ENCODE measurements at places on chromosomes 6 and 20. TPM values are rescaled to one million over a fixed set of nuclear protein-coding genes. Genes with fewer than 3 reads are reported as not detected.
A peak's percentile ranks its signal among the peaks of the same experiment; 100 is the strongest.

DNA sequence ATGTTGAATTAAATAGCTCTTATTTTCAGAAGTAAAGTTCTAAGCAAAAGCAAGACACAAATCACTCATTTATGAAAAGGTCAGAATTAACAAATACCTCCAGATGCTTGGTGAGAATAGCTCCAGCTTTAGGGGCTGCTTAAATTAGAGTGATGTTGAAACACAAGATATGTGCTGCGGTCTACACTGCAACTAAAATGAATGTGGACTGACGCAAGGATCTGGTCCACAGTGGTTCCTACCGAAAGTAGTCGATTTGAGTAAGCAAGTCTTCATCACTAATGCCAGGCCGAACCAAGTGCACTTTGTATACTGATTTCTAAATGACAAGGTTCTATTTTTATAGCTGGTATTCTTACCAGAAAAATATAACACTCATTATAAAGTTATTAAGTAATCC lies 96.3 kb downstream of the PRDM1 start:
- DNase-seq = no peak

DNA sequence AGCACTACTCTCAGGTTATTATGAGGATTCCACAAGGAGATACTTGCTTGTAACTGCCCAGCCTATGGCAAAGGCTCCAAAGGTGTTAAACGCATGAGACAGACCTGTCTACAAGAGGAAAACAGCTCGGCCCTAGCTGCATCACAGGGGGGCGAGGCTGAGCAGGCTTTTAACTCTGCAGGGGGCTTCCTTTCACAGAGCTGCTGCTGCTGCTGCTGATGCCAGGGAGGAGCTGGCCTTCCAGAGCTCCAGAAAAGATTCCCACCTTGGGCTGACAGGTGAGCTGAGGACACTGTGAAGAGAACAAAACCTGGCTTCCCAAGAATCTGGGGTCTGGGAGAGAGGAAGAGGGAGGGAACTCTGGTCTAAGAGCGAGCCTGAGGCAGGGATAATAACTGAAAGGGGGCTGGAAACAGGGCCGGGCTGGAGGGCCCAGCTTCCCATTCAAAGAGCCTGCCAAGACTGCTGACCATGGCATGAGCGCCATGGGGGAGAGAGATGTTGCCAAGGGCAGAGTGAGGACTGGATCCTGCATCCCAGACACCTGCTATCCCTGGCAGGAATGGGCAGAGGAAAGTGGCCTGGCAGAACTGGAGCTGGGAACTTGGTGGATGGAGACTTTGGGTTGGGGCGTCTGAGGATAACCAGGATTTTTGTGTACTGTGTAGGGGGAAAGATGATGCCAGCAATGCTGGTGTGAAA lies 211.1 kb upstream of the LRFN2 start:
- no peak for DNase-seq

- DNase-seq = peak; percentile 60
Measured at GRCh38 chr6:99241905-99242534, 107.5 kb downstream of the FAXC start.

DNA sequence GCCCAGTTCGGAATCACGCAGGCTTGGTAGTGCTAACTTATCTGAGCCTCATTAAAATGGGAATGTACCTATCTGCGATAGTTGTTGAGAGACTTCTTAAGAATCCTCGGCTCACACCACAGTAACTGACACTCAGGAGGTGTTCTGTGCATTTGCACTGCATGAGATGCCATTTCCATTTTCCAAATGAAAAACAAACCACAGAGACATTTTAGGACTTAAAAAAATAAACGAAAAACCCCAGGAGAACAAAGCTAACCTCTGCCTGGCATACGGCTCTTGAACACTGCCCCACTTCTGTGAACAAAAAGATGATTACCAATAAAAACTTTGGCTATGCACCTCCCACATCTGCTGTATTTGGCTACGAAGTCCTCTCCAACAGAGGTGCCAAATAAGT lies 37.6 kb downstream of the BEND3 start:
- no peak for DNase-seq

GRCh38 chr6:142913511-142914047 lies 31.4 kb downstream of the HIVEP2 start:
- no peak for DNase-seq

DNA sequence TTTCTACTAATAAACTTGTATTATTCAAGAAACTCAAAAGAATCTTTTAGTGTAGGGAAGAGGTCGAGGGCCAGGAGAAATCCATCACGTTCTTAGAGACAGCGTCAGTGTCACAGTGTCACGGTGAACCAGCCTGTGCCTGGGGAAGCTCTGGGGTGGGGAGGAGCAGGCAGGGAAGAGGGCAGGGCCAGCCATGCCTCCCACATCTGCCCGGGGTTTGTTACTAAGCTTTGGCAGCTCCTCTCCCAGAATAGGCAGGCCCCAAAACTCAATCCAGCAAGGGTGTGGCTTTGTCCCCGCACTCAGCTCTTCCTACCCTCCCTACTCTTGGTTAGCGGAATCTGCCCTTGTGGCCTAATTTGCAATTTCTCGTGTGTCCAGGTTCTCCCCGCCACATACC lies 72.9 kb downstream of the TCP11 start:
- no peak for DNase-seq

GRCh38 chr6:41638002-41638934 lies at the start of gene MDFI:
Gene MDFI (plus strand): TSS chr6:41638468. CDS start chr6:41638750, 282 bp downstream.
- DNase-seq = peak; percentile 97

DNA sequence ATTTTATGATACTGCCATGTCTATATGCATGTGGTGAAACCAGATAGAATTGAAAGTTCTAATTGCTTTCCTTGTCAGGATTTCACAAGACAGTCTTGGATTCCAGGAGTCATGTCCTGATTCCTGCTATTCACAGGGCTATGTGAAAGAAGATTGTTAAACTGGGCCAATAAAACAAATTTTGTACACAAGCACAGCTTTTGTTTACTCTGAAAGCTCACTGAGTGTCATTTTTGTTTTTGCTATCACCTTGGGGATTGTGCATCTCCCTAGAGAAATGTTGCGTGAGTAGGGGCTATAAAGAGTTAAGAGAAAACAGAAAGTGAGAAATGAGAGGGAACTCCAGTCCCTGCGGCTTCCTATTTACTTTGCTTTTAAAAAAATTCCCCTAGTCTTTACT lies 627.5 kb downstream of the PKHD1 start:
- DNase-seq = no peak

DNA sequence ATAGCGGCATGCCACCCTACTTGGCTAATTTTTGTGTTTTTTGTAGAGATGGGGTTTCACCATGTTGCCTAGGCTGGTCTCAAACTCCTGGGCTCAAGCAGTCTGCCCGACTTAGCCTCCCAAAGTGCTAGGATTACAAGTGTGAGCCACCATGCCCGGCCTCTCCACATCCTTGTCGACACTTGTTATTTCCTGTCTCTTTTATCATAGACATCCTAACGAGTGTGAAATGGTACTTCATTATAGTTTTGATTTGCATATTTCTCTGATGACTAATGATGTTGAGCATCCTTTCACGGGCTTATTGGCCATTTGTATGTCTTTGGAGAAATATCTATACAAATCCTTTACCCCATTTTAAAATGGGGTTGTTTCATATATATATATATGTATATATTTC lies 39.0 kb upstream of the ASXL1 start:
- no peak for DNase-seq

GRCh38 chr20:51131811-51132210 lies 108.9 kb upstream of the KCNG1 start:
- DNase-seq = no peak

GRCh38 chr6:107736713-107737396 lies 87.3 kb downstream of the SCML4 start:
- DNase-seq = no peak

DNA sequence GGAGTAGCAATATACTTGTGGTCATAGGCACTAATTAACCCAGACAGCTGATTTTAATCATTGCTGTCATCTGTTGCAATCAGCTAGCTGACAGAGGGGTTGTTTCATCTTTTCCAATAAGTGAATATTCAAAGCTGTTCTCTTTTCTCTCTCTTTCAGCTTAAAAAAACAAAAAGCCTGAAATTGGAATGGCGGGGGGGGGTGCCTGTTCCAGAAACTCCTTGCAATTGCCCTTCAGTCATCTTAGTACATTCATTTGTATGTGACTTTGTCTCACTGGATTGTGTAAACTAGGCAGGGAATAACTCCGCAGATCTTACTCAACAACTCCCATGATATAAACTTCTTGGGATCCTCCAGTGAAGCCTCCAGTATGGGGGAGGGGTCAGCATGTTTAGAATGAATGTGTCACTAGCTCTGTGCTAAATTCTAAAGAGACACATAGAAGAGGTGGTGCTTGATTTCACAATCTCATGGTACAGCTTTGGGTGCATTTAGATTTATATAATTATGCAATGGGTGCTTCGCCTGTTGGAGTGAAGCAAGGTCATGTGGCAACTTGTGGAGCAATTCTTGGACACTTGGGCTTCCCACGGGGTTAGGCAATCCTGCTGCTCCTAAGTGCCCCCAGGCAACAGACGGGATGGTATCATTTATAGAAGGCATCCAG lies 40.1 kb downstream of the SLC24A3 start:
- DNase-seq = peak; percentile 42

- DNase-seq = peak; percentile 63
Measured at GRCh38 chr6:46651816-46652215, 802 bp downstream of the CYP39A1 start.

DNA sequence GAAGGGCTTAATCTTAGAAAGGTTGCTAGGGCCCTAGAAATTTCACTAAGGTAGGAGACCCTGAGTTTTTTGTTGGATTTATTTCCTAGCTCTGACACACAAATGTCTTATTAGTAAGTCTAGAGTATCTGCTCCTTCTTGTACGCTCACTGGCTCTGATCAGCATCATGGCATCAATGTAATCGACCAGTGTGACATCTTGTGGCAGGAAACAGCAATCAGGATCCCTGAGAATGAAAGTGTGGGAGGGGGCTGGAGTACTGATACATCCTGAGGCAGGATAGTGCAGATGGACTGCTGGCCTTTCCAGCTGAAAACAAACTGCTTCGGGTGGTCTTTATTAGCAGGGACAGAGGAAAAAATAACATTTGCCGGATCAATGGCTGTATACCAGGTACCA lies 10.0 kb upstream of the CST7 start:
- peak; percentile 2 for DNase-seq

GRCh38 chr6:170122651-170123050 lies 168.2 kb downstream of the DLL1 start:
- DNase-seq = peak; percentile 39

GRCh38 chr20:45612314-45612713 lies 17.2 kb upstream of the WFDC10A start:
- no peak for DNase-seq

GRCh38 chr6:4349323-4349722 lies 213.9 kb upstream of the ECI2 start:
- DNase-seq = no peak

DNA sequence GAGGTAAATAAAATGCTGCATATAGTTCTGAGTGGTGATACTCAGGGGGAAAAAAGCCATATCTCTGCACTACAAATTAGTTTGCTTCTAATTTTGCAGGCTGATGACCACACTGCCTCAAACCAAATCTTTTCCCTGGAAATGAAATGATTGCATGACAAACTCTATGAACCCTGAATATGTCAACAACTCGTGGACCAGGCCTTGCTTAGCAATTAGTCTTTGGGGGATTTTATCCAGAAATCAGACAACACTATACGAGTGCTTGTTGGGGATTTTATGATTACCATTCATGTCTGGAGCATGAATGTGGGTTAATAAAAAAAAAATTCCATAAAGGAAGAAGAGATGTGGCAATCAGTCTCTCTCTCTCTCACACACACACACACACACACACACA lies 42.0 kb downstream of the SOBP start:
- DNase-seq = no peak

DNA sequence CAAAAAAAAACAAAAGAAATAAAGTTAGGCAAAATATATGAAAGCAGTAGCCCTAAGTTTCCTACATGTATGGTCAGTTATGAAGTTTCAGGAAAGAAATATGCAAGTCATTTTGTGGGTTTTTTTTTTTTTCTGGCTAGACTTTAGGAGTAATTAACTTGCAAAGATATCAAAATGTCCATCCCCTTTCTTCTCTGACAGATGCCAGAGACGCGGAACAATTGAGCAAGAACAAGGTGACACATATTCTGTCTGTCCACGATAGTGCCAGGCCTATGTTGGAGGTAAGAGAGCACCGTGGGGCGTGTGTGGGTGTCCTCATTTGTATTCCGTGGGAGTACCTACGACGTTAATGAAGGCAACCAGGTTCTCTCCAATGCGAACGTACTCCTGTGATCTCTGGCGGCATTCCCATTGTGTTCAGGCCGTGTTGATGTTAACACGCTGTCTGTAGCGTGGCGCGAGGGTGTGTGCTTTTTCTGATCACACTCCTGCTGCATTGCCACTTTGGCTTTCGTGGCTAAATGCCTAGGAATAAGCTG lies 19.5 kb downstream of the DUSP22 start:
- DNase-seq = peak; percentile 34

- DNase-seq = peak; percentile 57
Measured at GRCh38 chr6:51541847-51542246, 545.6 kb downstream of the PKHD1 start.

Gene AK9
- total RNA-seq = 10.4 TPM

Gene KCNK17
- total RNA-seq = 2.6 TPM

Gene SLC32A1
- not detected for total RNA-seq

Gene EEF1A2
- total RNA-seq = 1.9 TPM

Gene TRIM31
- not detected for total RNA-seq

Gene AVP
- not detected for total RNA-seq

Gene DZANK1
- total RNA-seq = 7.6 TPM
